Uterus (tissue), 4 donors: ENCODE measurements at places on chromosomes 5 and 9.

GRCh38 chr5:80958616-80959015 lies 1.5 kb upstream of the RASGRF2 start:
- no peaks in the 10 kb centered on the region for H3K27me3 ChIP-seq
- no peaks in the 10 kb centered on the region for H3K36me3 ChIP-seq
- H3K4me1 ChIP-seq: no peaks in the 10 kb centered on the region
- H3K27ac ChIP-seq: no peak overlapping the region

DNA sequence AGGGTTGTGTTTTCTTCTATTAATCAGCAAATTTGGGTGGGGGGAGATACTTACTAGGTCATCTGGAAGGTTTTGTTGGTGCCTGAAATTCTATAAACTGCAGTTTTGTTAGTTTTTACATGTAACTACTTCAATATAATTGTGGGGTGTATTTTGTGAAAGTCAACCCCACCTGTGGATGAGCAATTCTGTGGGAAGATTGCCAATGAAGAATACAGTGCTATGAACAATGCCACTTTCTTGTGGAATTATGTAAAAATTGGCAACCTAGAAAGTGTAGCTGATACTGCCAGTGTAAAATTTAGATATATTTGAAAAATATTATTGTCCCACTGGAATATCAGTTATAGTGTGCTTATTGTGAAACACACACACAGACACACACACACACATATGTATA lies 80.7 kb downstream of the VCAN start:
- peak overlapping the region; percentile 1 for H3K27ac ChIP-seq
- no peaks in the 10 kb centered on the region for H3K36me3 ChIP-seq
- H3K4me3 ChIP-seq: no peak overlapping the region

DNA sequence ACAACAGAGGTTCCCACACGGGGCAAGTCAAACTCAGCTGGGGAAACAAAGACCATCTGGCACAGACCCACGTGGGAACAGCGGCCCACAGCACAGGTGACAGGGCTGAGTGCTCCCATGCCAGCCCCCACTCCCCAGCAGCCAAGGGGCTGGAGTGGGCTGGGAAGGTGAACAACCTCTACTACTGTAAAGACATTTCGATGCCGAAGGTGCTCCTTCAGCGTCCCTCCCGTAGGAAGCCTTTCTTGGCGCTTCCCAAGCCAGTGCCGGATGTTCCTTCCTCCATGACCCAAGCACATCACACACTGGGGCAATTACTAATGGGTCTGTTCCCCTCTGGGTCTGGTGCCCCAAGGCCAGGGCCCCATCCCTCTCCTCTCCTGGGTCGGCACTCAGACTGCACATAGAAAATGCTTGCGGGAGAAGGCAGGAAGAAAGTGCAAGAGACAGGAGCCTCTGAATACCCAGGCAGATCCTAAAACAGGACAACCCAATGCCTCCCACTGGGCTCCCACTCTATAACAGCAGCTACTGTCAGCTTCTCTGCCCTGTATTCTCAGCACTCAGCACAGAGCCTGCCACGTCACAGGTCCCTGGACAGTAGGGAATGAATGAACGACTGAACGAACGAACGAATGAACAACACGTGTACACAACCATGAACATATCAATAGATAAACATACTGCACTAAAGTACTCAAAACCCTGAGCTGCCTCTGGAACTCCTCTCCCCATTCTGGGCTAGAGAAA lies 77.0 kb upstream of the LRRTM2 start:
- H3K36me3 ChIP-seq: no peaks in the 10 kb centered on the region
- H3K4me3 ChIP-seq: no peak overlapping the region
- no peaks in the 10 kb centered on the region for H3K27me3 ChIP-seq
- peak overlapping the region; percentile 79 for H3K27ac ChIP-seq
- DNase-seq: no peak

DNA sequence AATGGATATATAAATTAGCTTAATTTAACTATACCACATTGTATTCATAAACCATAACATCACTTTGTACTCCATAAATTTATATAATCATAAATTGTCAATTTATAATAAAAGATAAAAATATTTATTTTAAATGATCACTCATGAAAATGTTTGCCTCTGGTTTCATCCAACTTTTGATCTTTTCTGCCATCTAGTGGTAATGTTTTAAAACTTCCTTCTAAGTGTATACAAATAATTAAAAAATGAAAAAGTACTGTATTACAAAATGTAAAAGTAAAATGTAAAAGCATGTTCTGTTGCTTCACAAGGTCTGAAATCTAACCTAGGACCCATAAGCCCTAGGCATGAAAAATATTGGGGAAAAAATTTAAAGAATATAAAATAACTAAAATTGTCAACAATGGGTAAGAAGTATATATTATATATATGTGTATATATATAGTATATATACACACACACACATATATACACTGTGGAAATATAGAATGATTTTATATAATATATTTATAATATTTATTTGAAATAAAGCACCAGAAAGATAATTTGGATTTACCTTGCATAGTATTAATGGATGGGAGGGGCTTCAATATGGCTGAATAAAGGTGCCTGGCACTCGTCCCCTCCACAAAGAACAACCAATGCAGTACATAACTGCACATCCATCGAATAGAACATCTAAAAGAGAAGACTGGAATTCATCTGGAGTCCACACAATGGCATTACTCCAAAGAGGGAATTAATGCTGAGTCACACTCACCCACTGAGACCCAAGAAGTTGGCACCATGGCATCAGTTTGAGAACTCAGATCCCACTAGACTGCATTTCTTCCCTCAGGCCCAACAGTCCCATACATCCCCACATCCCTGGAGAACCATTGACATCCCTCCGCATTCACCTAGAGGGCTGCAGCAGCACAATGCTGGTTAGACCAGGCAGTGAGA lies 32.5 kb downstream of the ANXA1 start:
- H3K27me3 ChIP-seq: no peaks in the 10 kb centered on the region
- H3K27ac ChIP-seq: no peak overlapping the region
- no peaks in the 10 kb centered on the region for H3K36me3 ChIP-seq
- no peak for DNase-seq
- no peaks in the 10 kb centered on the region for H3K4me1 ChIP-seq

GRCh38 chr5:121288781-121289180 lies 562.9 kb upstream of the FTMT start:
- no peak overlapping the region for H3K4me3 ChIP-seq
- no peaks in the 10 kb centered on the region for H3K36me3 ChIP-seq
- no peaks in the 10 kb centered on the region for H3K4me1 ChIP-seq
- H3K27me3 ChIP-seq: no peaks in the 10 kb centered on the region

DNA sequence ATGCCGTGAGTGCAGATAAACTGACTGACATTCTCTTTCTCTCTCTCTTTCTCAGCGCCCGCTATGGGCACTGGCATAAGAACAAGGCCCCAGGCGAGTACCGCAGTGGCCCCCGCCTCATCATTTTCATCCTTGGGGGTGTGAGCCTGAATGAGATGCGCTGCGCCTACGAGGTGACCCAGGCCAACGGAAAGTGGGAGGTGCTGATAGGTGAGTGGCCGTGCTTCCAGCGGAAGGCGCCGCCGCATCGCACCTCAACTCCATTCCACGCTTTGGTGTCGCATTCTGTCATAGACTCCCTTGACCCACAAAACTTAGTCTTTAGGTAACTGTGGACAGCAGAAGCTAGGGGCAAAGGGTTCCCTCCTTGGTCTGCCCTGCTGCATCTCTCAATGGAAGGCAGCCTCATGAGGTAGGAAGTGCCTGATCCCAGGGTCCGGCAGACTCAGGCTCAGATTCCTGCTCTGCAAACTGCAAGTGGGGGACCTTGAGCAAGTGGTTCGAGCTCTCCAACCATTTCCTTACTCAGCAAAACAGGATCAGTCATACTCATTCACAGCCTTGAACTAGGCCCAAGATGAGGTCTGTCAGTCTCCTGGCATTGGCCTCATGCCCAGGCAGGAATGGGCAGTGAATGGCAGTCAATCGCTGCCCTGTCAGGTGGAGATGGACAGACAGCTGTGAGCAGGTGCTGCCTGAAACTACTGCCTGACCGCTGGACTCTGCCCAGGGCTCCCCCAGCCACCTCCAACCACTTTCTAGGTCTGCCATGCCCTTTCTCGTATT lies 24.2 kb upstream of the CFAP157 start:
- no peak for DNase-seq
- no peaks in the 10 kb centered on the region for H3K4me1 ChIP-seq
- H3K27me3 ChIP-seq: no peaks in the 10 kb centered on the region
- no peak overlapping the region for H3K4me3 ChIP-seq

GRCh38 chr9:110258690-110259091 lies 2.4 kb upstream of the TXN start:
- H3K4me1 ChIP-seq: no peaks in the 10 kb centered on the region
- no peaks in the 10 kb centered on the region for H3K36me3 ChIP-seq
- DNase-seq: no peak
- H3K27ac ChIP-seq: no peak overlapping the region
- no peak overlapping the region for H3K4me3 ChIP-seq

GRCh38 chr9:118767571-118767970 lies 601.7 kb downstream of the BRINP1 start:
- no peak overlapping the region for H3K4me3 ChIP-seq
- DNase-seq: no peak
- H3K36me3 ChIP-seq: no peaks in the 10 kb centered on the region
- H3K4me1 ChIP-seq: no peaks in the 10 kb centered on the region
- no peaks in the 10 kb centered on the region for H3K27me3 ChIP-seq
- no peak overlapping the region for H3K27ac ChIP-seq

- H3K36me3 ChIP-seq: no peaks in the 10 kb centered on the region
- H3K27me3 ChIP-seq: no peaks in the 10 kb centered on the region
- no peak for DNase-seq
Measured at GRCh38 chr5:179368126-179368805, 23.0 kb upstream of the ADAMTS2 start.

- no peaks in the 10 kb centered on the region for H3K4me1 ChIP-seq
- no peaks in the 10 kb centered on the region for H3K36me3 ChIP-seq
- H3K27ac ChIP-seq: no peak overlapping the region
Measured at GRCh38 chr5:121500310-121500709, 351.4 kb upstream of the FTMT start.

DNA sequence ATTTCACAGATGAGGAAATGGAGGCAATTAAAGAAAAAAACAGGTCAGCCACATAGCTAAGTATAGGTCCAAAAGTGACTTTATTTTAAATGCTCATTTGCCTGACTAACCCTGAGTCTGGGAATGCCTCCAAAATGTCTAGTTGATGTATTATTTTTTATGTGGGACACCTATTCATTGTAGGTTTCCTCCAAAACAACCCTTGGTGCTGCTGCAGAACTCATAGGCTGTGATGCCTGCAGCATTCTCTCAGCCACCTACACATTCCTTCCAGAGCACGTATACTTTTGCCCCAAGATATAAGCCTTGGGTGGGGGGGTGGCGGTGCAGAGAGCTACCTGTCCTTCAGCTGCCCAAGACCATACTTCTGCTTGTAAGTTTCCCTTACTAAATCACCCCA lies 77.4 kb downstream of the MSX2 start:
- no peaks in the 10 kb centered on the region for H3K36me3 ChIP-seq
- no peak overlapping the region for H3K27ac ChIP-seq
- H3K4me1 ChIP-seq: no peaks in the 10 kb centered on the region
- DNase-seq: no peak
- no peak overlapping the region for H3K4me3 ChIP-seq
- H3K27me3 ChIP-seq: no peaks in the 10 kb centered on the region

DNA sequence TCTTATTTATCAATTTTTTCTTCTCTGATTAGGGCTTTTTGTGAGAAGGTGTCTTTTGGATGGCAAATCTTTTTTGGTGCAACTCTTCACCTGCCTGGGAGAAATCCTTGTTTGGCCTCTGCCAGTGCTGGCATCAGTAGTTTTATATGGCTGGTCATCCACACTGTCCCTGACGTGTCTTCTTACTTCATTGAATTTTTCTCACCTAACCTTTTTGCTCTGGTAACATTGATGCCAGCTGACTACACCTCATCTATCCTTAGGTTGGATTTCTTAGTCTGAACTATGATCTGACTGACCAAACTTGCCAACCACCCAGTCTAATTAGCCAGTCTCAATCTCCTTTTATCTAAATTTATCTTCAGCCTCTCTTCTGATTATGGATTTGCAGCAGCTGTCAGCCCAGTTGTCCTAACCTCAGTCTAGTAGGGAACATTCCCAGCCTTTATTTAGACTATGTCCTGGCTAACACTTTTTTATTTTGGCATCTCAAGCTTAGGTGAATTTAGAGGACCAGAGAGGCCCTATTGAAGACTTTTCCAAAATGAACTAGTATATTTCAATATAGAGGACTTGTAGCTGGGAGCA lies 10.6 kb upstream of the TMEM38B start:
- no peak for DNase-seq
- H3K27ac ChIP-seq: no peak overlapping the region
- H3K36me3 ChIP-seq: no peaks in the 10 kb centered on the region
- H3K4me1 ChIP-seq: no peaks in the 10 kb centered on the region
- no peak overlapping the region for H3K4me3 ChIP-seq

DNA sequence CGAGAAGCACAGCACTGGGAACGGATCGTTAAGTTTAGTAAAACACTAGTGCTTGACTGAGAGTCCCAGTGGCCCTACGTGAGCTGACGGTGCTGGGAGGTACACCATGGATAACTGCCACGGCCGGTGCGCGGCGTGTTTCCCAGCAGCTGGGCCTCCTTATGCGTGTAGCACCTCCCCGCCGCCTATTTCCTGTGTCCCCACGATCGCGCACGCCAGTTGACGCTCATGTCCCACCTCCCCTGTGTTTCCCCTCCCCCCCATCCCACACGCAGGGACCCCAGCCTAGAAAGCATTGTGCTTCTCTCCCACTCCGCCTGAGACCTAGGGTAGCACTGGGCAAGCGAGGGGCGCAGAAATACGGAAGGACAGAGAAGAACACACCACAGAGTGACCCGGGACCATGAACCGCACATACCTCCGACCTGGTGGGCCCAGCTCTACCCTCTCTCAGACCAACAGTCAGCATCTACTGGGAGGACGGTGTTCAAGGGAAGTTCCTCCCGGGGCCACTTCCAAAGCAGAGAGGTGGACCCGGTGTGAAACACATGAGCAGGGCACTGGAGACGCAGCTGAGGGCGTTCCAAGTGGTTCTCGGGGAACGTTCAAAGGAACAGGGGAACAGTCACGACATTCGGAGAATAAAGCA lies 45.6 kb downstream of the DBH start:
- H3K4me3 ChIP-seq: no peak overlapping the region
- DNase-seq: no peak

DNA sequence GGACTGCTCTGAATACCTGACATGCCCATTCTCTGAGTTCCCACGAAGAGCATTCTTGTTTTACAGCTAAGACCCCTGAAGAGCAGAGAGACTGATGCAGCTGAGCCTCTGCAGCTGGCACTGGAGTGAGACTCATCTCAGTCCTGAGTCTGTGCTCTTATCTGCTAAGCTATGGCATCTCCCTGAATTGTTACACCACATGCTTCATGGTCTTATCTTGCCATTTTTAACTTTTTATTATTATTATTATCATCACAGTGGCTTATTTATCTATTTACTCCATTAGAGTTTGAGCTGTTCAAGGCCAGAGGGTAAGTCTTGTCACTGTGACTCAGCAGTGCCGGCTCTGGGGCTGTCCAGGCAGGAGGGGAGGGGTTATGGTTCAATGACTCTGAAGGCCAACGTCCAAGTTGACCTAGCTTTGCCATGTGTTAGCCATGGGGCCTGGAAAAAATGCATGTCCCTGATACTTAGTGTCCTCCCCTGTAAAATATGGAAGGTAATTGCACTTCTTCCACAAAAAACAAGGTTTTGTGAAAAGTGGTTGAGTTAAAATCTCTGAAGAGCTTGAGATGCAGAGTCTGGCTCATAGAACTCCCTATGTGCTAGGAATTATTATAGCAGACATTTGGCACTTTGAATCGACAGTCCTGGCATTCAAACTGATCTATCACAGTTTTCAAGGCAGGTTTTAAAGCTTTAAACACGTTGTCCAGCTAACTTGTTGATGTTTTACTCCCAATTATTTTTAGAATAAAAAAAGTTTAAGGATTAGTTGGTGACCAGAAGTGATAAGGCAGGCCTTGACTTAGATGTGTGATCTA lies 94.6 kb downstream of the ALDH1A1 start:
- no peaks in the 10 kb centered on the region for H3K27me3 ChIP-seq
- H3K4me1 ChIP-seq: no peaks in the 10 kb centered on the region
- H3K27ac ChIP-seq: peak overlapping the region; percentile 44
- no peaks in the 10 kb centered on the region for H3K36me3 ChIP-seq
- H3K4me3 ChIP-seq: no peak overlapping the region
